ENCODE measurements at places on chromosomes 6 and 20. TPM values are rescaled to one million over a fixed set of nuclear protein-coding genes. Genes with fewer than 3 reads are reported as not detected.

CCM2L gene
- total RNA-seq, result not detected

TP53TG5 gene
- under 0.01 TPM for total RNA-seq

RIMS1 gene
- total RNA-seq, result 3.9 TPM

BHLHE23 gene
- not detected for total RNA-seq

SLC17A2 gene
- total RNA-seq, result not detected
